ENCODE measurements at places on chromosomes 4 and X.

DNA sequence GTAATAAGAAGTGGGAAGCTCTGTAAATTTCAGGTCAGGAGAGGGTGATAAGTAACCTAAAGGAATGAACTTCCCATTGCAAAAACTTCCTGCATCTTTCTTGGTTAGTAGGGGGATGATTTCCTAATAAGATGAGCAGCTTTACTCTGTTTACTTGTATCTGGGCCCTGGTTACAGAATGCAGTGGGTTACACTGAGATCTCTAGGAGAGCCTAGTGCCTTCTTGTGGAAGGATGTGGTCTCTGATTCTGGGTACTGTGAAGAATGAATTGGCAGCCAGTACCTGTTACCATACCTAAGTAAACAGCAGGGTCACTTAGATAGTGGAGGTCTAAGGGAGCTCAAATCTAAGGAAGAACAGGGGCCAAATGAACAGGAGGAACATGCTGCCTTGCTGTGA lies 320.6 kb downstream of the ARHGAP10 start:
- DNase-seq, result no peak

DNA sequence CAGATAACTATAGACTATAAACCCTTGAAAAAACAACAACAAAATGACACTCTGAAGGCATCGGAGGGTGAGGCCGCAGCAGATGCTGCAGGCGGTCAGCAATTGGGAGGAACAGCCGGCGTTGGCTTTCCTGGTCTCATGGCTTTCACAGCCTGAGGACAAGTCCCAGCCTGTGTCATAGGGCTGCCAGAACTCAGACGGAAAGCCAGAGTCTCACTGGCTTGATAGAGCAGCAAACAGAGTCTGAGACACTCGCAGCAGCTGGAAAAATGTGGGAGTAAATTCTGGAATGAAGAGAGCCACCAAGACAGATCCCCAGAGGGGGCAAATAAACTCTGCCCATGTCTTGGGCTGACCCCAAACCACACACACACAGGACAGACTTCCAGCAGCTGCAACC lies 86.3 kb downstream of the PPP2R2C start:
- DNase-seq, result no peak

- DNase-seq, result peak; percentile 22
These were observed 29.9 kb downstream of the ZDHHC9 start for GRCh38 chrX:129813662-129814368.

- no peak for DNase-seq
These were observed 157.1 kb downstream of the CPXCR1 start for GRCh38 chrX:88903989-88904718.

GRCh38 chr4:80196922-80197573 lies at the start of gene PRDM8:
PRDM8 (plus strand) TSS chr4:80197503; CDS start chr4:80200081, 2,578 bp downstream.
- DNase-seq, result no peak

GRCh38 chr4:48360285-48361011 lies 19.1 kb downstream of the SLAIN2 start:
- DNase-seq, result no peak

GRCh38 chr4:139833151-139833910 lies 167.7 kb downstream of the MGST2 start:
- DNase-seq, result no peak

DNA sequence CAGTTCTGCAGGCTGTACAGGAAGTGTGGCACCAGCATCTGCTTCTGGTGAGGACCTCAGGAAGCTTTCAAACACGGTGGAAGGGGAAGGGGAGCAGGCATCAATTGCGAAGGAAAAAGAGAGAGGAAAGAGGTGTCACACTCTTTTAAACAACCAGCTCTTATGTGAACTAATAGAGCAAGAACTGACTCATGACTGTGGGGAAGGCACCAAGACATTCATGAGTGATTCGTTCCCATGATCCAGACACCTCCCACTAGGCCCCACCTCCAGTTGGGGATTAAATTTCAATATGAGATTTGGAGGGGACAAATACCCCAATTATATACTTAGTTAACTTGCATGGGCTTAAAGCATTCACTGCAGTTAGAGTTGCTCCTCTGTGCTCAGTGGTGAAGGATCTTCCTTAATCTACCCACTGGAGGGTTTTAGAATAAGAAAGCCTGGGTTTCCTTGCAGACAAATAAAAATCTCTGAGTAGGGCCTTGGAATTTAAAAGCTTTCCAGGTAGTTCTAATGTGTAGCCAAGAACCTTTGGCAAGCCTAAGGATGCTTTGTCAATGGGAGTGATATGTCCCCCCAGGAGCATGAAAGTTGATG lies 60.0 kb downstream of the SYNPO2 start:
- no peak for DNase-seq

GRCh38 chr4:10013722-10014121 lies 7.6 kb downstream of the SLC2A9 start:
- DNase-seq, result peak; percentile 40

DNA sequence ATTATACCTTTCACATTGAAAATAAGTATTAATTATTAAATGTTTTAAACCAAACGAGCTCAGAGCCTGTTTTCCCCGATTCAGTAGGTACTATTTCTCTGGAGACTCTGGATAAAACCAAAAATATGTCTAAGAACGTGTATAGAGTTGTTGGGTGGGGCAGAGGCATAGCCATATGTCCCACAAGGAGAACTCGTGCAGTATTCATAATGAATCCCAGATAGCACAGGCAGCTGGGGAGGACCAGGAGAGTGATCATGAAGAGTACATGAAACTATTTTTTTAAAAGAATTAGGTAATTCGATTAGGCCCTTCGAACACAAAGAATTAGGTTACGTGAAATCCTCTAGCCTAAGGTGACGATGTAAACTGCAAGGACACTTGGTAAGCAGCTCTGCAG lies 76.1 kb downstream of the CLDN22 start:
- DNase-seq, result no peak

DNA sequence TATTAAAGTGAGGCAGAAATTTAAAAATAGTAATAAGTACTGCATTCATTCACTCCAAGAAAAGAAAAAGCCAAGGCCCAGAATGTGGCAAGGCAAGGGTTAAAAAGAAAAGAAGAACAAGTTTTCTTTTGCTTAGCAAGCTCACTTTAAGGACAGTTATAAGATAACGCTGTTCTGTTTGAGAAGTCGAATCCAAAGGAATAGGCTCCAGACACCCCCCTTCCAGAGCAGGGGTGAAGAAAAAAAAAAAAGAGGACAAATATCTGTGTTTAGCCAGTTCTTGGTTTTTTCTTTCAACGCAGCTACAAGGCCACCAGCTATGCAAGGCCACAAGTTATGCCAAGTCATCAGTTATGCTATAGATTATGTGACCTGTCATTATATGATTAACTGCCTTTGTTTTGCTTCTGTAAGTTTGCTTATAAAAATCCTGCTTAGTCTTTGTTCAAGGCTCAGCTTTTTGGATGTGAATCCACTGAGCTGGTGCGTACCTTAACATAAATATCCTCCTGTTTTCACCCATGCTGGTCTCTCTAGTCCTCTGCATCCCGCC lies 1.4 kb downstream of the GRK4 start:
- DNase-seq, result no peak

DNA sequence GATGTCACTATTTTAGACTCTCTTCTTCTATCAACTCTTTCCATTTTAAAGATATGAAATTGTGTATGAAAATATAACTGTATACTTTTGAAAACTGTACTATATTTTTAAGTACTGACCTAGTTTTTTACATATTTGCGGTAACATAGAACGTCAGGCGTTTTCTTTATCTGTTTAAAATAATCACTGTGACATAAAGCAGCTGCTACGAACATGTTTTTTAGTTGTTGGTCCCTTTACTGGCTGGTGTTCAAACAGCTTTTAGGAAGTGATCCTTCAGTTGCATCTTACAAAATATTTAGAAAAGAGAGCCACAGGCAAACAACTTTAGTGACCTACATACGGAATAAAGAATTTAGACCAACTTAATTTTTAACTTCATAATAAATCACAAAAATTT lies 73.1 kb downstream of the METTL14 start:
- DNase-seq, result no peak

DNA sequence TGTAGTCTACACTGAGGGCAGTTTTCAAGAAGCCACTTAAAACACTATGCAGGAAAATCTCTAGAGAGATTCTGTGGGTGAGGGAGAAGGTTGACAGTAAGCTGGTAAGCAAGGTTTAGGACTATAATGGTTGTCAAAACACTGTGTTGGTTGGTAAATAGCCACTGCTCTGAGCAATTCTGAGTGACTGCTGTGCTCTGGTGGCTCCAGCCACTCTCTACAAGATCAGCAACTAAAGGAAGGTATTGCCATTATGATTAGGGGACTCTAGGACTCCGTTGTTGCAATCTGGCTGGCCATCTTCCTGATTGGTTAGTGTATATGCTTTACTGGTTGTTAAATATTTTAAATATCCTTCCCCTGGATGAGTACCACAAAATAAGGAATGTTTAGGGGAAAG lies 5.5 kb upstream of the FAM47E start:
- DNase-seq, result no peak

GRCh38 chr4:115851918-115852766 lies 738.7 kb upstream of the NDST4 start:
- DNase-seq, result peak; percentile 34

DNA sequence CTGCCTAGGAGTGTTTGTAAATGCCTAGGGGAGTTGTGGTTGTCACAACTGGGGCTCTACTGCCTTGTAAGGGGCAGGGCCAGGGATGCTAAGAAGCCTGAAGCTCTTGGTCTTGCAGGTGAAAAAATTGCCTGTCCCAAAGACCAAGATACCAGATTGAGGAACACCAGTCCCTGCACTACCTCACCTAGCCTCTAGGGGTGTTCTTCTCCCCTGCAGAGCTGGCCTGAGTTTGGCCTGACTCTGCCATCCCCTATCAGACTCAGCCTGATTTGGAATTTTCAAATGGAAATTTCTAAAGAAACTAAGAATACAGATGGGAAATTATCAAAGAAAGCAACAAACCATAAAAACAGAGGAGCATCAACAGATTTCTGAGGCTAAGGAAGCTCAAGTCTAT lies 90.4 kb downstream of the ZC4H2 start:
- DNase-seq, result no peak

DNA sequence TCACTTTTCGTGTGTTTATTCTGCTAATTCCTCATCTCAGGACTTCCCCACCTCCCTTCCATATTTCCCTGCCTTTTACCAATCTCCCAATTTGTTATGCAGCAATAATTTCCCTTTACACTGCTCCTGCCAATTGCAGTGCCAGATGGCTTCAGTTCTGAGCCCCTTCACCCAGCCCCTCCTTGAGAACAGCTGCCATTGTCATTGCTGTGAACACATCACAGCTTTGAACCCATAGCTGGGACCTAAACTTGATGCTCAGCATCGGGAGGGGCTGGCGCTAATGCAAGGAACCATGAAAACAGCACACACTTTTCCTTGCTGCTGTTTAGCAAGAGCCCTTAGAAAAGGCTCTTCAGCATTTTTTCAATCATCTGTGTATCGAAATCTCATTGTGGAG lies 104.9 kb downstream of the ALPK1 start:
- DNase-seq, result no peak

DNA sequence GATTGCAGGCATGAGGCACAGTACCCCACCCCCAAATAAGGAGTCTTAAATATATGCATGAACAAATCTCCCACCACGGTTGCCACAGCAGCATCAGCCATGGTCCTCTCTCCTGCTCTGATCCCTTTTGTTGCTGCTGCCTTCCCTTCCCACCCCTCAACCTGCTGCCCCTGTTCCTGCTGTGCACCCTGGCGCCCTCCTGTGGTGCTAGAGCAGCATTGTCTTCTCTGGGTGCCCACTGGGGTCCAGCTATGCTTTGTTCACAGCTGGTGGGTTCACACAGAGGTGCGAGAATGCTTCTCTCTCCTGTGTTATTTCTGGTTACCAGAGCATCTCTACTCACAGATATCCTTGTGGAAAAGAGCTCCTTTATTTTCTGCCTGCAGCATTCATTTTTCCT lies 116.2 kb downstream of the GATB start:
- DNase-seq, result no peak

DNA sequence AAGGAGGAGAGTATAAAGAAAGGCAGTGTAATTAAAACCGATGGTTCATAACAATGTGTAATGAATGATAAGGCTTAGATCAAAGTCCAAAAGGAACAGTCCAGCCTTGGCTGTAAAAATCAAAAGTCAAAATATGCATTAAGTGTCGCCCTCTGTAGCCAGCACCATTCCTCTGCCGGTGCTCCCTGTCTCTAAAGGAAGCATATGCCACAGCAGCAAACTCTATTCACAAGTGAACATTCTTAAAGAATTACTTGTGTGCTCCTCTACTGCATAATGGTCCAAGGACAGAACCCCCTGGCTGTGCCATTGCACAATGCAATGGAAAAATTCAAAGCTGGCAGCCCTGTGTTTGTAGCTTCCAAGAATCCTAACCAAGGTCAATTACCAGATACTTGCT lies 16.3 kb upstream of the MBNL3 start:
- no peak for DNase-seq

DNA sequence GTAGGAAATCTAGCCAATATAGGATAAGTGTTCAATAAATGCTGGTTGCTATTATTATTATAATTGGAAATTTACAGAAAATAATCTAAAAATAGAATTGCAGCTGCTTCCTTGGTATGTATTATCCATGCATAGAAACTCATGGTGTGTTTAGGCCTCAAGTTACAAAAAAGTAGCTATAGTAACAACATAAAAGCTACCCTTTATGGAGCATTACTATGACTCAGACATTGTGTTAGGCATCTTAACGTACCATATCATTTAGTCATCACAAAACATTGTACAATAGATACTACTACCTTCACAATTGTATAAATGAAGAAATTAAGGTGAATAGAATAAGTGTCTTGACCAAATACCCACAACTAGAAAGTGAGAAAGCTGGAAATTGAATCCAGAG lies 126.9 kb upstream of the NRK start:
- DNase-seq, result no peak

- DNase-seq, result no peak
These were observed 250.7 kb upstream of the ZFP42 start for GRCh38 chr4:187744911-187745310.

DNA sequence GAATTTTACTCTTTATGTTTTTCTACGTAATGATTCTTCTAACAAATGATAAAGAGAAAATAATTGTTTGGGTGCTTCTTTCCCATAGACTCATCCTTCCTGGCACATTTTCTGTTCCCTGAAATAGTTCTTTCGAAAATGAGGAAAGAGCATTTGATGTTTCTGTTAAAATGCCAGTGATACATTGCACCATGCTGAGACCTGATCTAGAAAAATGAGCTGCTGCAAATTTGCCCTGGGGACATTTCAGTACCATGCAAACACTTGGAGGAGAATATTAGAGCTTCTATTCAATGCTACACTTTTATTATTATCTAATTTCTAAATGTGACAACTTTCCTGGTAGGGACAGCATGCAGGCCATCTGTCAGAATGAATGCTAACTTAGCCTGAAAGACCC lies 83.3 kb downstream of the C4orf33 start:
- no peak for DNase-seq

- DNase-seq, result no peak
These were observed 46.9 kb upstream of the HSD17B10 start for GRCh38 chrX:53481093-53481492.
